ENCODE measurements at places on chromosomes 7 and 10.

- no peak overlapping the region for H3K4me3 ChIP-seq
- no peaks in the 10 kb centered on the region for H3K36me3 ChIP-seq
- ATAC-seq: no peak
- peaks cover 11% of the 10 kb centered on the region for H3K27me3 ChIP-seq
Measured at GRCh38 chr7:138204285-138204981, 128.2 kb downstream of the AKR1D1 start.

- H3K27ac ChIP-seq: no peak within 1 kb of the TSS
- H3K4me1 ChIP-seq: no peaks in the 10 kb centered on the region
- peak; percentile 91 for ATAC-seq
Measured at GRCh38 chr10:66925896-66926715, at the start of gene LRRTM3. Gene LRRTM3, plus strand, starts transcription at chr10:66926036.

DNA sequence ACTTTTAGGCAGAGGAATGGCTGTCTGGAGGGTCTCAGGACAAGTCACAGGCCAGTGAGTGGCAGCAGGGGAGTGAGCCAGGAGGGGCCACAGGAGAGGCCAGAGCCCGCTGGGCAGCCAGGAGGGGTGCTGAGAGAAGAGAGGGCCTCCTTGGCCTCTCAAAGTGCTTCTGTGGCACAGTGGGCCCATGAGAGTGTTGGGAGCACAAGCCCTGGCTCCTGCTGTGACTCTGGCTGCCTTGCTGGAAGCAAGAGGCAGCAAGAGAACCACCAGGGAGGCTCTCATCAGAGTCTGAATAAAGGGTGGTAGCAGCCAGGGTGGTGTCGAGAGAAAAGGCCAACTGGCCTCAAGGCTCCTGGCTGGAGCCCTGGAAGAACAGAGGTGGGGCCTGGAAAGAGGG is 91.1 kb downstream of the VOPP1 start:
- no peak for ATAC-seq
- peaks cover 70% of the 10 kb centered on the region for H3K36me3 ChIP-seq
- peak overlapping the region; percentile 36 for H3K27ac ChIP-seq
- H3K4me1 ChIP-seq: peaks cover 65% of the 10 kb centered on the region
- H3K27me3 ChIP-seq: no peaks in the 10 kb centered on the region
- no peak overlapping the region for H3K4me3 ChIP-seq

- H3K27me3 ChIP-seq: peaks cover 5% of the 10 kb centered on the region
- no peaks in the 10 kb centered on the region for H3K36me3 ChIP-seq
- no peak for ATAC-seq
Measured at GRCh38 chr10:128241023-128241422, 114.8 kb upstream of the MKI67 start.

- no peaks in the 10 kb centered on the region for H3K4me1 ChIP-seq
- ATAC-seq: no peak
- no peaks in the 10 kb centered on the region for H3K36me3 ChIP-seq
- H3K27ac ChIP-seq: no peak overlapping the region
- H3K27me3 ChIP-seq: peaks cover 11% of the 10 kb centered on the region
Measured at GRCh38 chr10:59589796-59590195, 119.9 kb downstream of the SLC16A9 start.

DNA sequence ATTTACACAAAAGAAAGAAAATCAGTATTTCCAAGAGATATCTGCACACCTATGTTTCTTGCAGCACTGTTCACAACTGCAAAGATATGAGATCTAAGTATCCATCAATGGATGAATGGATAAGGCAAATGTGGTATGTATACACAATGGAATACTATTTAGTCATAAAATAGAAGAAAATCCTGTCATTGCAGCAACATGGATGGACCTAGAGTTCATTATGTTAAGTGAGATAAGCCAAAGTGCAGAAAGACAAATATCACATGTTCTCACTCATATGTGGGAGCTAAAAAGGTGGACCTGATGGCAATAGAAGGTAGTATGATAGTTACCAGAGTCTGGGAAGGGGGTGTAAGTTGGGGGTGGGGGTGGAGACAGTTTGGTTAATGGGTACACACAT is 1171.6 kb downstream of the SORCS1 start:
- no peak for ATAC-seq
- no peak overlapping the region for H3K4me3 ChIP-seq
- H3K4me1 ChIP-seq: no peaks in the 10 kb centered on the region
- H3K36me3 ChIP-seq: no peaks in the 10 kb centered on the region
- no peak overlapping the region for H3K27ac ChIP-seq

GRCh38 chr10:100669616-100670015 is 75.8 kb upstream of the PAX2 start:
- H3K4me3 ChIP-seq: no peak overlapping the region
- H3K27ac ChIP-seq: no peak overlapping the region
- H3K4me1 ChIP-seq: peaks cover 9% of the 10 kb centered on the region
- H3K27me3 ChIP-seq: peaks cover 62% of the 10 kb centered on the region

GRCh38 chr7:49783446-49783845 is 10.0 kb downstream of the VWC2 start:
- H3K27ac ChIP-seq: no peak overlapping the region
- peaks cover 9% of the 10 kb centered on the region for H3K27me3 ChIP-seq
- ATAC-seq: no peak
- H3K4me1 ChIP-seq: no peaks in the 10 kb centered on the region

GRCh38 chr10:12711350-12711708 is 290.2 kb downstream of the CCDC3 start:
- no peaks in the 10 kb centered on the region for H3K36me3 ChIP-seq
- ATAC-seq: no peak
- peaks cover 31% of the 10 kb centered on the region for H3K4me1 ChIP-seq
- peak overlapping the region; percentile 57 for H3K27ac ChIP-seq
- no peaks in the 10 kb centered on the region for H3K27me3 ChIP-seq

DNA sequence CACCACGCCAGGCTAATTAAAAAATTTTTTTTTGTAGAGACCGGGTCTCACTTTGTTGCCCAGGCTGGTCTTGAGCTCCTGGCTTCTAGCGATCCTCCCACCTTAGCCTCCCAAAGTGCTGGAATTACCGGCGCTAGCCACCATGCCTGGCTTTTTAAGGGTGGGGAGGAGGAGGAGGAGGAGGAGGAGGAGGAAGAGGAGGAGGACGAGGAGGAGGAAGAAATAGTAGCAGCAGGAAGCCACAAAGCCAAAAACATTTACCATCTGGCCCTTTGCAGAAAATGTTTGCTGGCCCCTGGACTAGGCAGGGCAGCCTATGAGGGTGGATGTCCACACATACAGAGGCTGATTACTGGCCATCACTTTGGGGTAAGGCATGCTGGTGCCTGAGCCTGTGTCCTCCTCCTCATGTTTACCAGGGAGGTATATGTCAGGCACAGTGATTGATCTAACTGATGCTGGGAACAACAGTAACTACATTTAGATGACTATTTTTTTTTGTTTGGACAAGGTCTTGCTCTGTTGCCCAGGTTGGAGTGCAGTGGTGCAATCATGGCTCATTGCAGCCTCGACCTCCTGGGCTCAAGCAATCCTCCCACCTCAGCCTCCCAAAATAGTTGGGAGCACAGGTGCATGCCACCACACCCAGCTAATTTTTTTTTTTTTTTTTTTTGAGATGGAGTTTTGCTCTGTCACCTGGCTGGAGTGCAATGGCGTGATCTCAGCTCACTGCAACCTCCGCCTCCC is 122.1 kb downstream of the HIP1 start:
- no peak overlapping the region for H3K27ac ChIP-seq
- no peak for ATAC-seq
- H3K36me3 ChIP-seq: peaks cover 4% of the 10 kb centered on the region

GRCh38 chr7:91149341-91150246 is 114.6 kb upstream of the FZD1 start:
- peaks cover 23% of the 10 kb centered on the region for H3K36me3 ChIP-seq
- H3K4me1 ChIP-seq: peaks cover 12% of the 10 kb centered on the region
- ATAC-seq: no peak
- H3K4me3 ChIP-seq: no peak overlapping the region

DNA sequence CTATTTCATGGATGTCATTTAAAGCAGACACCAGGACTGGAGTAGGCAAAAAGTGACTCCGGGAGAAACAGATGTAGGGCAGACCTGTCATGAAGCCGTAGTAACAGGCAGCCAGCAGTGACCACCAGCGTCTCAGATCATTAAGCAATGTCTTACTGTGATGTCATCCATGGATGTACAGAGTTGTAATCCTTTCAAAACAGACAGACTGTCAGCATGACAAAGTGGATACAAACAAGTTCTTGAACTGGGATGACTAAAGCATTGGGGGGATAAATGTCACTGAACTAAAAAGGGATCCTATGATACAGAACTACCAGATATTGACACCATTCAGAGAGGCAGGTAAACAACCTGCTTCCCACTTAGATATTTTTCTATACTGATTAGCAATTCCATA is 675.5 kb downstream of the PARD3 start:
- H3K4me1 ChIP-seq: no peaks in the 10 kb centered on the region
- H3K27ac ChIP-seq: no peak overlapping the region
- no peaks in the 10 kb centered on the region for H3K36me3 ChIP-seq

GRCh38 chr10:103854686-103855391 is 537 bp downstream of the SH3PXD2A start:
- peaks cover 18% of the 10 kb centered on the region for H3K4me1 ChIP-seq
- H3K4me3 ChIP-seq: peak overlapping the region; percentile 71
- H3K27me3 ChIP-seq: peaks cover 64% of the 10 kb centered on the region
- peak; percentile 55 for ATAC-seq
- no peak overlapping the region for H3K27ac ChIP-seq

DNA sequence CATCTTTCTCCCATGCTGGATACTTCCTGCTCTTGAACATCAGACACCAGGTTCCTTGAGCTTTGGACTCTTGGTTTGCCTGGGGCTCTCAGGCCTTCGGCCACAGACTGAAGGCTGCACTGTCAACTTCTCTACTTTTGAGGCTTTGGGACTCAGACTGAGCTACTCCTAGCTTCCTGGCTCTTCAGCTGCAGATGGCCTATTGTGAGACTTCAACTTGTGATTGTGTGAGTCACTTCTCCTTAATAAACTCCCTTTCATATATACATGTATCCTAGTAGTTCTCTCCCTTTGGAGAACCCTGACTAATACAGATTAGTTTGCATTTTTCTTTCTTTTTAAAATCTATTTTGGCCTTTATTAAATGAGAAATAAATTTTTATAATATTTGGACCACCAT is 276.2 kb upstream of the SEMA3C start:
- H3K27ac ChIP-seq: no peak overlapping the region
- H3K4me3 ChIP-seq: no peak overlapping the region
- H3K36me3 ChIP-seq: no peaks in the 10 kb centered on the region
- H3K4me1 ChIP-seq: no peaks in the 10 kb centered on the region

DNA sequence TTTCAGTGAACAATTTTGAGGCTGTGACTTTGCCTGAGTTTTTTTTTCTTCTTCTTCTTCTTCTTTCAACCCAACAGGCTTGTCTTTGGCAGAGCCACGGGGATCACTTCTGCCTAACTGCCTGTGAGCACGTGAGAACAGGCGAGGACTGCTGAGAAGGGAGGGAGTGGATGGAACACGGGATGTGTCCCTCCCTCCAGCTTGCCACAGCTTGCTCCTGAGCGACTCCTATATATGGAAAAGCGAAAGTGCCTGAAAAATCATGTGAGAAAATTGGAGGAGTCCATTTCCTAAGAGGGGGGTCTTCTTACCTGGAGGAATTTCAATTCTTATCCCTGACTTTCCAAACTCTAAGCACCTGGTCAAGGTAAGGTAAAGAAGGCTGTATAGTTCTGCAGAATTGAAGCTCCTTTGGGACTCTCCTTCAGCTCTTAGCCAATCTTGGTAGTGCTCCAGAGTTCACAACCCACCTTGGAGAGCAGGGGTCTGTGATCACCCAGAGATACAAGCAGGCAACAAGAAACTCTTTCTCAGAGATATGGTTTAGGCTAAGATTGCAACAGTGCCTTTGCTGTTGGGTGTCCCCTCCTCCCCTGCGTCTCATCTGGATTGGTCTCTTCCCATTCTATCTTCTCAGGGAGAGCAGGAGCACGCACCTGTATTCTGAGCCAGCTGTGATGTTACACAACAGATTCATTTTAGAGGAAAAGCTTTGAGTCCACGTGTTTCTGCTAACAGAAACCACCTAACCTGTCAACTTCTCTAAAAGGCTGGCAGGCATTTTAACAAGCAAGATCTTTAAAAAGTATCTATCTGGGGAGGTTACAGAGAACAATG is at the start of gene MAT1A:
Gene MAT1A, minus strand, starts transcription at position 208 of the 837 bp plus-strand sequence. CDS start 235 bp downstream, outside the sequence.
- ATAC-seq: no peak
- no peak within 1 kb of the TSS for H3K4me3 ChIP-seq
- H3K4me1 ChIP-seq: no peaks in the 10 kb centered on the region
- peaks cover 41% of the 10 kb centered on the region for H3K27me3 ChIP-seq
- H3K27ac ChIP-seq: no peak within 1 kb of the TSS

GRCh38 chr7:111098011-111098925 is 7.3 kb downstream of the LRRN3 start:
- peaks cover 4% of the 10 kb centered on the region for H3K4me1 ChIP-seq
- H3K27me3 ChIP-seq: no peaks in the 10 kb centered on the region
- H3K27ac ChIP-seq: no peak overlapping the region

DNA sequence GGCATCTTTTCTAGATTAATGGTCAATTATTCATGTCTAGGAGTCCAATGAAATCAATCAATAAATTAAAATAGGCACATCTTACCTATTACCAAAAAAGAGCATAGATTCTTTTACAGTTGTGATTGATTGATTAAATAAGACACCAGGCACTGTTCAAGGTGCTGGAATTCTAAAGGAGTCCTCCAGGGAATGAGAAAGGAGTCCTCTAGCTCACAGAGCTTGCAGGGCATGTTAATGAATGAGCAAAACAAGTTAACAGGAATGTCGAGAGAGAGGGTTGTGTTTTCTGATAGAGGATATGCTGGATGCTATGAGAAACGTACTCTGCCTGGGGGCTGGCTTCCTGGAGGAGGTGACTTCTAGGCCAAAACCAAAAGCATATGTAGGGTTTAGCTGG is 191.4 kb downstream of the BMPER start:
- H3K27me3 ChIP-seq: no peaks in the 10 kb centered on the region
- H3K4me1 ChIP-seq: no peaks in the 10 kb centered on the region
- no peak for ATAC-seq
- H3K27ac ChIP-seq: no peak overlapping the region

- H3K27ac ChIP-seq: no peak overlapping the region
- H3K4me3 ChIP-seq: no peak overlapping the region
- H3K36me3 ChIP-seq: peaks cover 36% of the 10 kb centered on the region
- no peak for ATAC-seq
- H3K4me1 ChIP-seq: peaks cover 7% of the 10 kb centered on the region
Measured at GRCh38 chr7:20141666-20142065, 75.5 kb downstream of the MACC1 start.

- H3K4me3 ChIP-seq: no peak overlapping the region
- H3K4me1 ChIP-seq: peaks cover 1% of the 10 kb centered on the region
- ATAC-seq: no peak
- H3K36me3 ChIP-seq: no peaks in the 10 kb centered on the region
- no peaks in the 10 kb centered on the region for H3K27me3 ChIP-seq
- H3K27ac ChIP-seq: no peak overlapping the region
Measured at GRCh38 chr10:60359066-60359465, 30.6 kb downstream of the ANK3 start.

- peaks cover 28% of the 10 kb centered on the region for H3K27me3 ChIP-seq
- H3K27ac ChIP-seq: no peak overlapping the region
- no peaks in the 10 kb centered on the region for H3K36me3 ChIP-seq
- peaks cover 15% of the 10 kb centered on the region for H3K4me1 ChIP-seq
- ATAC-seq: no peak
Measured at GRCh38 chr7:130473876-130474275, 18.0 kb upstream of the MEST start.
